AML-193 (cell line): ENCODE measurements at places on chromosomes 3 and 15.

DNA sequence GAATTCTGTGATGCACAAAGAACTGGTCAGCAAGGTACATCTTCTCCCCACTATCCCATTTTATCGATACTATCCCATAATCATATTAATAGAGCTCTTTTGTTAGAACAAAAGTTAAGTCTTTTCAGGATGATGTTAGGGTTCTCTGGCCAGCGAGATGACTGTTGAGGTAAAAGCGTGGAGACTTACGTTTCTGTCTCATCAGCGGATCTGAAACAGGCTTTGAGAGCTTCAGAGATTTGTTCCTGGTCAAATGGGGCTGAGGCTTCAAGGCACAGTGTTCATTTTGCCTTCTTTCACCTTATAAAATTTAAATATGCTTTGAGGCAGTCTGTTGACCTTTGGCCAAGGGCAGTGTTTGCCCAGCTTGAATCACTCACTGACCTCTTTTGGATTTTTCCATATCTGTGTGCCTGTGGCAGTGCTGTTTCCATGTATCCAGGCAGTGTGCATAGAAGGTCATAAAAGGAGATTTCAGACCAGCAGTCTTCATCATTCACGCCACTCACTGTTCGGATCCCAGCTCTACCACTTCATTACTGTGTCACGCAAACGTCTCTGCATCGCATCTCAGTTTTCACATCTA, 3.1 kb downstream of the ADAMTSL3 start:
- DNase-seq: no peak

DNA sequence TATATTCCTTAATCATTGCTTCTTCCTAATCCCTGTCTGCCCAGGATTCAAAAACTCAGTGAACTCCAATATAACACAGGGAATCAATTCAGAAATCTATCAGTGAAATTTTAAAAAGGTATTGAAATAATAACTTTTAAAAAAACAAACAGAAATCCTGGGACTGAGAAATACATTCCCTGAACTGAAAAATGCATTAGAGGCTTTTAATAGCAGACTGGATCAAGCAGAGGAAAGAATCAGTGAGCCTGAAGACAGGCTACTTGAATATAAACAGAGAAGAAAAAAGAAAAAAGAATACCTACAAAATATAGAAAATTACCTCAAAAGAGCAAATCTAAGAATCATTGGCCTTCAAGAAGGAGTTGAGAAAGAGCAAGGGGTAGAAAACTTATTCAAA, 54.7 kb downstream of the CEP70 start:
- no peak for DNase-seq

GRCh38 chr3:143775459-143775858, 72.8 kb downstream of the SLC9A9 start:
- peak; percentile 50 for DNase-seq

- DNase-seq: no peak
These were observed 22.4 kb downstream of the SQOR start for GRCh38 chr15:45657254-45657653.

GRCh38 chr15:48131324-48131723, 10.5 kb downstream of the SLC24A5 start:
- no peak for DNase-seq

GRCh38 chr3:65576228-65576627, 462.5 kb downstream of the MAGI1 start:
- no peak for DNase-seq

GRCh38 chr15:48472756-48473155, 141.5 kb downstream of the DUT start:
- DNase-seq: no peak

- no peak for DNase-seq
These were observed 9.9 kb downstream of the C15orf39 start for GRCh38 chr15:75211436-75212199.

DNA sequence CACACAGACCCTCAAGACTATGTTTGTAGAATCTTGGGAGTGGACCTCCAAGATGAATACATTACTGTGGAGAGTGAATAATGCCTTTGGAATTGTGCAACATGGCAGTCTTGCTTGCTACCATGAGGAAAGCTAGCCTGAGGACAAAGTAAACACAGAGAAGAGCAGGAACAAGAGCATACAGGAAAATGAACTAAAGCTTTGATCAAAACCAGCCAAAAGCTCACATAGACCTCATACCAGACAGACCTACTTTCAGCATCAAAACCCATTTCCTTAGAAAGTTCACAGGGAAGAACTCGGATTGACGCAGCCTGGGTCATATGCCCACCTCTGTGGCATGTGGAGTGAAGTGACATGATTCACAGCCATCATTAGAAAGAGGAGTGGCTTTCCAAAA, 3.3 kb upstream of the RAB8B start:
- no peak for DNase-seq

DNA sequence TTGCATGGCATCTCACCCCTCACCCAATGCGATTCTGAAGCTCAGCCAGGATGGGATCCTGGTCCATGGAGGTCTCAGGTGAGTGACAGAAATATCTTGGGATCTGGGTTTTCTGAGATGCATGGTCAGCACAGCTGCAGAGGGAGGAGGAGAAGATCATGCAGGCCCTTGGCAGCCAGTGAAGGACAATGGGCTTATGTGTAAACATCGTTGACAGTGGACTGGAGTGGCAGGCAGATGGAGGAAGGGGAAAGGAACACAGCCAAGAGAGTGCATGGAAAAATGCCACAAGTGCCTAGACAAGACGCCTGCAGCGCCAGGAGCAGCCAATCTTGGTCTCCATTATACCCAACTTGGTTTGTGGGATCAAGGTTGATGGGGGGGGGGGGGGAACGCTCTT, 347.9 kb downstream of the MCTP2 start:
- no peak for DNase-seq

- DNase-seq: peak; percentile 53
These were observed 164.0 kb downstream of the IL20RB start for GRCh38 chr3:137121704-137122314.

DNA sequence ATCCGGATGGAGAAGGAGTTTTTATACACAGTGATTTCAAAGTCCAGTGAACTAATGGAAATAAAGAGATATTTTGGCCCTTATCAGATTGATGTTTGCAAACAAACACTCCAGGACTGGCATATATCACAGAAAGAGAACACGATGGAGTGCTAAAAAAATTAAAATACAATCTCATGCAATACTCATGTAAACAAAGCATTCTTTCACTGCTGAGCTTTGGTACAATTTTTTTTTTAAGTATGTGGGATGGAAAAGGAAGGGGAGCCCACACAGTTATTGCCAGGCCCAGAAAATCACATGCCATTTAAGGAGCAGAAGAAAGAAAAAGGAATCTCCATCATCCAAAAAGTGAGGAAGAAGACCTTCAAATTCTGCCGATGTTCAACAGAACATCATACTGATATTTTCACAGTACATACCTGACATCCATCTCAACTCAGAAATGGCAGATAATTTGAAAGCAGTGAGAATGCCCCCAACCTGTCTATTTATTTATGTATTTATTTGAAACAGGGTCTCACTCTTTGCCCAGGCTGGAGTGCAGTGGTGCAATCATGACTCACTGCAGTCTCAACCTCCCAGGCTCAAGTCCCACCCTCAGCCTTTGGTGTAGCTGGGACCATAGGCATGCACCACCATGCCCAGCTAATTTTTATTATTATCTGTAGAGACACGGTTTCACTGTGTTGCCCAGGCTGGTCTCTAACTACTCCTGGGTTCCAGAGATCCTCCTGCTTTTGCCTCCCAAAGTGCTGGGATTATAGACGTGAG, 107.5 kb upstream of the SLC2A2 start:
- DNase-seq: no peak

DNA sequence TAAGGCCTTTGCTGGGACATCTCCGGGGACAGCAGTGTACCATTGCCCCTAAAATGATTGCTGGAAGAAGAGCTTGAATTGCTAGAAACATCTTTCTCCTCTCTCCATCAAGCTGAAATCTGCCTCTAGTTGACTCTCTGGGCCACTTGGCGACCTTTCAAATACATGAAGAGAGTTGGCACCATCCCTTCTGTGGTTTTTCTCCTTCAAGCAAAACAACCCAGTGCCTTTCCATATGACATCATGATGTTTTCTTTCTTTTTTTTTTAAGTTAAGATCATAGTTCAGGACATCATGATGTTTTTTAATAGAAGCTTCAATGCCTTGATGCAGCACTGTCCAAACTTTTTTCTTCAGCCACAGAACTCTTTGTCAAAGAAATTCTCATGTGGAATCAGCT, 144.0 kb upstream of the PTPRG start:
- no peak for DNase-seq

- no peak for DNase-seq
These were observed 339.6 kb upstream of the ROBO2 start for GRCh38 chr3:76700323-76700722.

DNA sequence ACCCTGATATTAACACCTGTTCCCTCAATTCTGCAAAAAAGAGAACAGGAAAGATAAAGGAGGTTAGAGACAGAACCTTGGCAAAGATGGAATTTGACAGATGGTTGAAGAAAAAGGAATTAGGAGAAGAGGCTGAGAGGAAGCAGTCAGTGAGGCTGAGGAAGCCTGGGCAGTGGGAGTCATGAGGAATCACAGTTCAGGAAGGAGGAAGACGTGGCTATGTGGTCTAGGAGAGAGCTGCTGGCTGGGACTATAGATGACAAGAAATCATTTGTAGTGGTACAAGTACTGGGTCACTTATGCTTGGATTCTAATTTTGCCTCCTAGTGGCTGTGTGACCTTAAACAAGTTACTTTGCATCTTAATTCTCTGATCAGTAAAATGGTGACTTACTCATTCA, 49.0 kb downstream of the LARS2 start:
- peak; percentile 26 for DNase-seq

DNA sequence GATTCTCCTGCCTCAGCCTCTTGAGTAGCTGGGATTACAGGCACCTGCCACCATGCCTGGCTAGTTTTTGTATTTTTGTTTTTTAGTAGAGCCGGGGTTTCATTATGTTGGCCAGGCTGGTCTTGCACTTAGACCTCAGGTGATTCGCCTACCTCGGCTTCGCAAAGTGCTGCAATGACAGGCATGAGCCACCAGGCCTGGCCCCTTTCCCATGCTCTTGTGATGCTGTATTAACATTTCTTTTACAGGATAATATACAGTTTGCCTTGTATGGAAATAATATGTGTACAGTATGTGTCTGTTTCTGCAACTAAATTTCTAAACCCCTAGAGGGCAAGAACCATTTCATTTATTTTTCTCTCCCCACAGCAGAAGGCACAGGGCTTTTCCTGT, 37.8 kb downstream of the SCG5 start:
- DNase-seq: no peak

DNA sequence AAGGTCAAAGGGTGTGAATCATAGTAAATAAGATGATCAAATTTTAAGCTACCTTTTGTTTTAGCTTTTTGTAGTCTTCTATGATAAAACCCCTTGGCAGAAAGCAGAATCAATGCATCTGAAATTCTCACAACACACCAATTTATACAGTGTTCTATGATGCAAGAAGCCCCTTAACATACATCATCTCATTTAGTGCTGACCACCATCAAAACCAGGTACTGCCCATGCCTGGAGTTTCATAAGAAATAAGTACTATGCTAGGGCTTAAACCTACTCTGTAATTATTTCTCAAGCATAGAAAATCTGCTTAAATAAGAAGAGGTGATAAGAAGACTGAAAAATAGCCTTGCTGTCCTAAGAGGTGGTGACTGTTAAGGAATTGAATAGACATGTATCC, 67.6 kb downstream of the NBEAL2 start:
- no peak for DNase-seq

DNA sequence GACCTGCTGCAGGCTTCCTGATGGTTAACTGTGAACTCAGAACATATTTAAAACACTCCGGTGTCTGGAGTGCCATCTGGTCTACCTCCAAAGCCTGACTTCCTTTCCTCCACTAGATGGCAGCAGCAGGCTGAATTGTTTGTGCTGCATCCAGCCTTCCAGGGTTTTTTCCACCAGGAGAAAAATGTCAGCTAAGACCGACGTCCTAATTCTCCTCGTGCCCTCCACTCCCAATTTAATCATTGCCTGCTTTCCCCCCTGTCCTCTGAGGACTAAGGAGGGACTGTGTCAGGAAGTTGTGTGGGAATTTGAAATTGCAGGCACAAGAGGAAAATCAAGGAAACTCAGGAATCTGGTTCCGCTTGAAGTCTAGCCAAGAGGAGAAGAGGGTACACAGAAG, 165.2 kb upstream of the UMPS start:
- DNase-seq: peak; percentile 29

GRCh38 chr3:27666708-27667107, 55.4 kb downstream of the EOMES start:
- DNase-seq: peak; percentile 98

DNA sequence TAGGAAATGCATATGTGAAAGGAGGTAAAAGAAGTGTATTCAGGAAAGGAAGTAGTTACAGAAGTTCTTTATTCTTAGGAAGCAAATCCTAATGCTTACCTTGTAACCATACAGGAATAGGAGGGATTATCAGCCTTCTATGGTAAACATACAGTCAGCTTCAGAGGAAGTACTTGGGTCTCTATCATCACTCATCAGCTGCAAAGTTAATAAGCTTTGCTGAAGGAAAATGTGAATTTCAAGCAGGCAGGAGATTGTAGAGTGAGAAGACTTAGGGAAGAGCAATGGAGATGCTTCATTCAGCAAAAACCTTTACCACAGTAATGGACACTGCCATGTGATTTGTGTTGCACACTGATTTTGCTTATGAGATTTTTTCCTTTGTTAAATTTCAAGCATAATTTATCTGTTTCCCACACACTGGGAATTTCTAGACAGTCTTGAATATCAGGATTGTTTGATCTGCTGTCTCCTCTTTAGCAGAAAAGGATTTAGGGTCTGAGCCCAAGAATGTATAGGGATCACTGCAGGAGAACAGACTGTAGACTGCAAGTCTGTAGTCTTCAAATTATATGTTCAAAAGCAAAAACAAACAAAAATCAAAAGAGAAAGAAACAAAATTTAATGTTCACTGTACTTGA, 150.8 kb downstream of the ZNF609 start:
- no peak for DNase-seq

- no peak for DNase-seq
These were observed 495.0 kb downstream of the NLGN1 start for GRCh38 chr3:173892547-173892946.

DNA sequence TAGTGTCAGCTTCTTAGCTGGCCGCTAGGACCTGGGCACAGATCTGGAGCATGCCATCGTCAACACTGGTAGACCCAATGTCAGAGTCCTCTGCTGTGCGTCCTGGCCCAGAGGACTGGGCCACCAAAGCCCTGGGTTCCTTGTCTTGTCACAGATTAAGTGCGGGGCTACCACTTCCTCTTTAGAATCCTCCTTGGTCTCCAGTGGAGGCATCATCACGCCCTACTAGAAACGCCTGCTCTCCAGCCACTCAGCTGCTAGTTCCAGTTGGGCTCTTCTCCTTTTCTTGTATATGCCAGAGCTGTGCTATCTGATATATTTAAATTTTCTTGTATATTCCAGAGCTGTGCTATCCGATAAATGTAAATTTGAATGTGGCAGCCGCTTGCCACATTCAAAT, 11.2 kb downstream of the PPCDC start:
- no peak for DNase-seq

DNA sequence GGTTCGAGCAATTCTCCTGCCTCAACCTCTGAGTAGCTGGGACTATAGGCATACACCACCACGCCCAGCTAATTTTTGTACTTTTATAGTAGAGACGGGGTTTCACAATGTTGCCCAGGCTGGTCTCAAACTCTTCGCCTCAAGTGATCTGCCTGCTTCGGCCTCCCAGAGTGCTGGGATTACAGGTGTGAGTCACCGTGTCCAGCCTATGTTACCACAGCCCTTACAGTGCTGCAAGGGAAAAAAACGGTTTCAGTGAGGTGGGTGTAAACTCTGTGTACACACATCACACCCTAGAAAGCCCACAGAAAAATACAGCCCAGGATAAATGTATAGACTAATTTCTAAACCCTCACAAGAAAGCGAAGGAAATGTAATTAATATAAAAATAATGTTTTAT, 103.5 kb upstream of the AKAP13 start:
- DNase-seq: no peak

GRCh38 chr3:165852191-165852590, 15.0 kb upstream of the BCHE start:
- no peak for DNase-seq
